Fibroblast of lung (primary cell): ENCODE measurements at places on chromosomes 16 and 17. TPM values are rescaled to one million over a fixed set of nuclear protein-coding genes. Genes with fewer than 3 reads are reported as not detected.

The ZG16B gene
- not detected in 2 replicates for total RNA-seq

The CHST5 gene
- total RNA-seq: under 0.01 TPM in 1 of 2 replicates, not detected in the other

The OGFOD1 gene
- total RNA-seq: 54.7 and 55.0 TPM in 2 replicates

The DHRS7C gene
- not detected in 2 replicates for total RNA-seq

The ST6GALNAC1 gene
- total RNA-seq: not detected in 2 replicates

The FBF1 gene
- total RNA-seq: 10.5 and 11.2 TPM in 2 replicates

The CACNG1 gene
- not detected in 2 replicates for total RNA-seq

The MFAP4 gene
- total RNA-seq: 81.3 and 137 TPM in 2 replicates

The TBC1D16 gene
- total RNA-seq: 26.2 and 30.4 TPM in 2 replicates

The CCL3 gene
- not detected in 2 replicates for total RNA-seq

The ZNF594 gene
- total RNA-seq: 7.7 and 8.3 TPM in 2 replicates

The OR1A1 gene
- total RNA-seq: not detected in 2 replicates

The DPEP2 gene
- not detected in 2 replicates for total RNA-seq

The METTL2A gene
- 18.5 and 18.7 TPM in 2 replicates for total RNA-seq

The LITAFD gene
- not detected in 2 replicates for total RNA-seq

The C16orf92 gene
- total RNA-seq: not detected in 2 replicates

The CNTNAP1 gene
- 20.5 and 40.1 TPM in 2 replicates for total RNA-seq

The DPH1 gene
- 21.3 and 23.1 TPM in 2 replicates for total RNA-seq

The DPEP3 gene
- not detected in 2 replicates for total RNA-seq

The SLC6A2 gene
- not detected in 2 replicates for total RNA-seq

The ERCC4 gene
- 9.5 and 10.6 TPM in 2 replicates for total RNA-seq

The HS3ST4 gene
- total RNA-seq: not detected in 2 replicates

The KRT28 gene
- not detected in 2 replicates for total RNA-seq

The HEATR3 gene
- 23.9 and 26.7 TPM in 2 replicates for total RNA-seq

The TP53TG3B gene
- total RNA-seq: not detected in 2 replicates

The KRTAP9-8 gene
- not detected in 2 replicates for total RNA-seq

The WDR90 gene
- total RNA-seq: 4.6 and 4.8 TPM in 2 replicates

The PDE6G gene
- 0.17 TPM in 1 of 2 replicates, not detected in the other for total RNA-seq
